ENCODE measurements at places on chromosomes 2 and 18.

GRCh38 chr2:55901322-55901721, 22.3 kb downstream of the EFEMP1 start:
- H3K4me3 ChIP-seq, result no peak overlapping the region
- H3K27me3 ChIP-seq, result no peaks in the 10 kb centered on the region
- H3K27ac ChIP-seq, result no peak overlapping the region
- no peaks in the 10 kb centered on the region for H3K36me3 ChIP-seq

- no peak for DNase-seq
- no peaks in the 10 kb centered on the region for H3K27me3 ChIP-seq
- no peak overlapping the region for H3K4me3 ChIP-seq
- no peaks in the 10 kb centered on the region for H3K36me3 ChIP-seq
- H3K4me1 ChIP-seq, result no peaks in the 10 kb centered on the region
Observed at GRCh38 chr18:77164763-77165485, 32.3 kb upstream of the MBP start.

DNA sequence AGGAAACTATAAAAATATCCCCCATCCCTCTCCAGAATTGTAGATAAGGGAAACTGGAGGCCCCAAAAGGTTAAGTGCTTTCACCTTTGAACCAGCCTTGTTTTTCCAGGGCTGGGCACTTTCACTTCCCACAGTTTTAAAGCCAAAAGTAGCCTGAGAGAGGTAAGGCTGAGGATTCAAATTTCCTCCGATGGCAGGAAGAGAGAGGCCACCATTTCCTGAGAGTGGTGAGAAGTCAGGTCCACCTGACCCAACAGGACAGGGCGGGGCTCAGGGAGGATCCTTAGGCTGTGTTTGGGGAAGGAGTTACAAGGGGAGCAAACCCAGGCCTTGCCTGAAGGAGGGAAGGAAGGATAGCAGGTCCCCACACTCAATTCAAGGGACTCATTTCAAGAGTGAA, 4.7 kb upstream of the TEX261 start:
- DNase-seq, result no peak
- no peak overlapping the region for H3K27ac ChIP-seq
- no peaks in the 10 kb centered on the region for H3K27me3 ChIP-seq
- H3K36me3 ChIP-seq, result no peaks in the 10 kb centered on the region
- H3K4me1 ChIP-seq, result peaks cover 4% of the 10 kb centered on the region

- no peak overlapping the region for H3K27ac ChIP-seq
- no peaks in the 10 kb centered on the region for H3K36me3 ChIP-seq
- no peaks in the 10 kb centered on the region for H3K27me3 ChIP-seq
Observed at GRCh38 chr2:157746234-157746950, 117.7 kb upstream of the ACVR1C start.

DNA sequence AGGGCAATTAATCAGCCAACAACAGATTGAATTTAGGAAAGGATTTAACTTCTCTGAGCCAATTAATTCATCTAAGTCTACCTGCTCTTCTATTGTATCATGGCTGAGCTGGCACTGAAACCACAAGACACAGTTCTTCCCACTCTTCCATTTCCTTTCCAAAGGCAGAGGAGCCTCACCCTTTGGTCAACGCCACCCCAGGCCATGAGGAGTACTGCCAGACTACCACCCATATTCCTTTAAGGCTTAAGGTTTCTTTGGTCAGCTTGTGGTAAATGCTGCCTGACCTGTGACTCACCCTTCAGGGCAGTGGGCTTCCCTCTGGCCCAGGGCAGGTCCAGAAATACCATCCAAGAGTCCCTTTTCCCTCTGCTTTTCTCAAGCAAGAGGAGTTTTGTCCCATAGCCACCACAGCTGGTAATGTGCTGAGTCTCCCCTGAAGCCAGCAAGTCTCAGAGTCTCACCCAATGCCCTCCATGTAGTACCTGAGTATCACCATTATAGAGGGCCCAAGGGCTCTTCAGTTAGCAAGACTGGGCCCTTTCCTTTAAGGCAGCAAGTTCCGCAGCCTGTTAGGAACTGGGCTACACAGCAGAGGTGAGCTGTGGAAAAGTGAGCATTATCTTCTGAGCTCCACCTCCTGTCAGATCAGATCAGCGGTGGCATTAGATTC, 900.5 kb upstream of the CRIM1 start:
- no peaks in the 10 kb centered on the region for H3K36me3 ChIP-seq
- H3K4me3 ChIP-seq, result no peak overlapping the region
- no peaks in the 10 kb centered on the region for H3K27me3 ChIP-seq
- no peaks in the 10 kb centered on the region for H3K4me1 ChIP-seq
- no peak for DNase-seq
- H3K27ac ChIP-seq, result no peak overlapping the region

- no peaks in the 10 kb centered on the region for H3K36me3 ChIP-seq
- no peak overlapping the region for H3K4me3 ChIP-seq
- H3K27me3 ChIP-seq, result no peaks in the 10 kb centered on the region
Observed at GRCh38 chr2:101581675-101582299, 106.9 kb upstream of the RFX8 start.

- H3K4me3 ChIP-seq, result no peak overlapping the region
- H3K27ac ChIP-seq, result no peak overlapping the region
- DNase-seq, result no peak
- H3K4me1 ChIP-seq, result no peaks in the 10 kb centered on the region
- no peaks in the 10 kb centered on the region for H3K27me3 ChIP-seq
Observed at GRCh38 chr2:234212534-234212933, 162.0 kb downstream of the SPP2 start.

- DNase-seq, result no peak
- no peaks in the 10 kb centered on the region for H3K27me3 ChIP-seq
- H3K36me3 ChIP-seq, result no peaks in the 10 kb centered on the region
- H3K27ac ChIP-seq, result no peak overlapping the region
- no peak overlapping the region for H3K4me3 ChIP-seq
Observed at GRCh38 chr2:880201-880970, 70.3 kb upstream of the SNTG2 start.

DNA sequence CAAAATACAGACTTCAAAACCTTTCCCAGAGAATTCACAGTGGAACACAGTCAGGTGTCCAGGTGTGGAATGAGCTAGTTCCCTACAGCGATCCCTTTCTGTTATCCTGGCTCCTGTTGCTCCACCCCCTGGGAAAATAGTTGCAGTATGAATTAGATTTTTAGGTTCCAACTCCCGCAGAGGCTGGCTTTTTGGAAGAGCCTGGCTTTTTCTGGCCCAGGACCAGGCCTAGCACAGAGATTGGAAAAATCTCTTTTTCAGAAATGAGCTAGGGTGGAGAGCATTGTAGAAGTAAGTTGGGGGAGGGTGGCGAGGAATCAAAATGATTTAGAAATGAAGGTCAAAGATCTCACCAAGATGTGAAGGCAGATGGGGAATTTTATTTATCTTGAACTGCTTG, 27.1 kb downstream of the COL5A2 start:
- no peak overlapping the region for H3K27ac ChIP-seq
- H3K27me3 ChIP-seq, result no peaks in the 10 kb centered on the region
- no peaks in the 10 kb centered on the region for H3K36me3 ChIP-seq
- peak; percentile 39 for DNase-seq
- H3K4me1 ChIP-seq, result peaks cover 8% of the 10 kb centered on the region

DNA sequence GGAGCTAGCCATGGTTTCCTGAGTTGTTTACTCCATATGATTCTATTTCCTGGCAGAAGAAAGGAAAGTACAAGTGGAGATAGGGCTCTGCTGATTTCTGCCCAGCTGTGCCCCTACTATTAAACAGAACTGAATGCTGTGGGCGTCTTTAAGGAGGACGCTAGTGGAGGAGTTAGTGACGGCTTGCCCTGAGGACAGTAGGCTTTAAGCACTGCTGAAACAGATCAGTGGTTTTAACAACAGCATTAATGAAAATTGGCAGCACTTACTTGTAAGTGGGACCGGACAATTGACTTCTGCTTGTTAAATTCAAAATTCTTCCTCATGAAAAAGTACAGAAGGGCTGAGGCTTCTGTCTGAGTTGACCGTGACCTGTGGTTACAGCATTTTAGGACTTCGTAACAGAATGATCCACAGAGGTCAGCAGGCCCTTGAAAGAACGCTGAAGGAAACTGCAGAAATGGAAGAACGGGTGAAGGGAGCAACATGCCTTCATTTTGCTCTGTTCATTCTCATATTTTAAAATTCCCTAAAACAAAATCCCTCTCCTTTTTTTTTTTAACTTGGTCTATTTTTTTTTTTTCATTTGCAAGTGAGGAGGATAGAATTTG, 80.6 kb upstream of the CCDC195 start:
- H3K4me3 ChIP-seq, result no peak overlapping the region
- DNase-seq, result no peak
- no peak overlapping the region for H3K27ac ChIP-seq
- peaks cover 2% of the 10 kb centered on the region for H3K4me1 ChIP-seq

DNA sequence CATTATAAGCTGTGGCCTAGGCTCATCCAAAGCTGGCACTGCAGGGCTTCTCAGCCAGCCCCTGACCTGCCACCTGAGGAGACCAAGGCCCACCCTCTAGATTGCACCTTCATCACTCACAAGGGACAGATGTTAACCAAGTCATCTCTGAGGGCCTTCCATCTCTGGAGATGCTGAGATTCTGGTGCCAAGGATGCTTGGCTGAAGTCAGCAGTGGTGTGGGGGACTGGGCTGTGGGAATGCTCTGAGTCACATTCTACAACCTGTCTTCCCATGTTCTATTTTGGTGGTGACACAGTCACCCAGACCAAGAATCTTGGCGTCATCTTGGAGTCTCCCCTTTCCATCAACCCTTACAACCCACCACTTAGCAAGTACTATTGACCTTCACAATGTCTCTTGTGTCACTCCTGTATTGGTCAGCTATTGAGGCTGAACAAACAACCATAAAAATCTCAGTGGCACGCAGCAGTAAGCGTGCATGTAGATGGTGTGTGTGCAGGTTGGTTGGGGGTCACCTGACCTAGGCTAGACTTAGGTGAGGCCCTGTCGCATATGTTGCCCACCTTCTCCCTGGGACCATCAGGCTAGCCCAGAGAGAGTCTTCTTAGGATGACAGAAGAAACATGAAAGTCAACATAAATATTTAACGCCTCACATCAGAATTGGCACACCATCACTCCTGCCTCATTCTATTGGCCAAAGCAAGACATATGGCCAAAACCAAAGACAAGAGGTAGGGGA, 135.0 kb downstream of the SMAD7 start:
- no peak overlapping the region for H3K4me3 ChIP-seq
- no peak overlapping the region for H3K27ac ChIP-seq
- H3K36me3 ChIP-seq, result no peaks in the 10 kb centered on the region
- no peak for DNase-seq
- no peaks in the 10 kb centered on the region for H3K27me3 ChIP-seq

GRCh38 chr2:189348369-189348768, 92.9 kb upstream of the WDR75 start:
- H3K4me3 ChIP-seq, result no peak overlapping the region
- peaks cover 5% of the 10 kb centered on the region for H3K4me1 ChIP-seq
- no peak for DNase-seq
- no peaks in the 10 kb centered on the region for H3K36me3 ChIP-seq

- no peaks in the 10 kb centered on the region for H3K36me3 ChIP-seq
- no peaks in the 10 kb centered on the region for H3K27me3 ChIP-seq
- H3K4me3 ChIP-seq, result no peak overlapping the region
- DNase-seq, result no peak
- no peak overlapping the region for H3K27ac ChIP-seq
Observed at GRCh38 chr2:146624430-146625160, 1220.2 kb upstream of the ACVR2A start.

DNA sequence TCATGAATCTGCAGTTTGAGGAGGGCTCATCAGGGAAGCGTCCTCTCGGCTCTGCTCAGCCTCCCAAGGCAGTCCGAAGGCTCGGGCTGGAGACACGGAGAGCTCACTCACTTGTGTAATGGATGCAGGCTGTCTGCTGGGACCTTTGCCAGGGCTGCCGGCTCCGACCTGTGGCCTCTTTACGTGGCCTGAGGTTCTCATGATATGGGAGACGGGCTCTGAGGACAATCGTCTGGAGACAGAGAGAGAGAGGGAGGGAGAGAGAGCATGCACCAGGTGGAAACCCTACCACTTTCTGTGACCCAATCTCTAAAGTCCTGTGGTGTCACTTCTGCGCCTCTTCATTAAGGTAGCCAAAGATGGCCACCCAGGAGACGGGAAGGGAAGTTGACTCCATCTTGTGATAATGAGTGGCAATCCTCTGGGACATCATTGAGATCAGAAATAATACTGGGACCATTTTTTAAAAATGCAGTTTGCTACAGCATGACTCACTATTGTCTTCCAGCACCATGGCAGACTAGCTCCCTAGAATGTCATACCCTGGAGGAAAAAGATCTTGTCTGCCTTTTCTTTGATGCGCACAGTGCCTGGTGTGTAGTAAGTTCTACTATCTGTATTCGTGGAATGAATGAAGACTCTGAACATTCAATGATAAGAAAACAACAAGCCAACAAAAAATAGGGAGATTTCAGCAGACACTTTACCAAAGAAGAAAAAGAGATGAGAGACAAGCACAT, 60.2 kb downstream of the CD8B2 start:
- no peak for DNase-seq
- H3K36me3 ChIP-seq, result no peaks in the 10 kb centered on the region
- no peak overlapping the region for H3K4me3 ChIP-seq
- no peaks in the 10 kb centered on the region for H3K27me3 ChIP-seq

DNA sequence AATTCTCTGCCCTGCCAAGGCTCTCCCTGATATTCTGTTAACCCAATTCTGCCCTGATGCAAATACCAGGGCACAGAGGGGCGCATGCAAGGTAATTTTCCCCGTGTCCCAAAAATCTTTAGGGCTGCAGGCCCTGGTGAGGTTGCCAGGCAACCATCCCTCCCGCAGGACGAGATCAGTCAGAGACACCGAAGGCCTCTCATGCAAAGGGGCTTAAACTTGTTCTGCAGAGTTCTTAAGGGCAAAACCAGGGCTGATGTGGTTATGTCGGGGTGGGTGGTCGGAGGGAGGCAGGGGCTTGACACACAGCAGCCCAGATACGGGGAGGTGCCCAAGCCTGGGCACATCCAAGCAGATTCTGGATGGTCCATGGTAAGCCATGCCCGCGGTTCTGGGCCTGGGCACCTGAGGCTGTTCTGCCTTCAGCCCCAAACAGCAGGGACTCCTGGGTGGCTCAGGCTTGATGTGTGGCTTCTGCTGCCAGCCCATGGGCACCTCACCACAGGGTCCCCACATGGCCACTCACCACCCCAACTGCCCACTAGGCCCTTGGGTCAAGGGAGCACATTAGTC, 27.2 kb downstream of the STEAP3 start:
- no peaks in the 10 kb centered on the region for H3K27me3 ChIP-seq
- no peaks in the 10 kb centered on the region for H3K36me3 ChIP-seq
- H3K4me1 ChIP-seq, result peaks cover 1% of the 10 kb centered on the region
- no peak for DNase-seq
- H3K27ac ChIP-seq, result no peak overlapping the region

DNA sequence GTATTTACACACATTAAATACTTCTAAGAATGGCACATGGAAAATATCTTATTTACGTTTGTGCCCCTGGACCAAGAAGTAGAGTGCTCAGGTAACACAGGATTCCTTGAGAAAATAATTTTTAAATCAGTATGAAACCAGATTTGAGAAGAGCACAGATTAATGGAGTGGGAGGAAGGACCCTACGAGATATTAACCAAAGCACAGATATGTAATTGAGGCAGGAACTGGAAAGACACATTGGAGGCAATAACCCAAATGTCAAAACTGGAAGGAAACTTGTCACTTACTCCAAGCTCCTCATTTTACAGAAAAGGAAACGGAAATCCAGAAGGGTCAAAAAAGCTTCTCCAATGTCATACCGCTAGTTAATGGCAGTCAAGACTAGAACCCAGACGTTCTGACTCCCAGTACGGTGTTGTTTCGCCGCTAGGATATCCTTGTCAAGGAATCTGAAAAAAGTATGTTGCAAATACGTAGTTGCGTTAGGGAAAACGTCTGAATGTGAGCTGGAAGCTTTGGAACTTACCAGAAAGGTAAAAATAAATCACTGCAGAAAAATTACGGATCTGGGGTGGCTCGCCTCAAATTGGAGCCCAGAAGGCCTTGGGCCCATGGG, 634 bp downstream of the MTIF2 start:
- peak overlapping the region; percentile 66 for H3K27ac ChIP-seq
- no peaks in the 10 kb centered on the region for H3K27me3 ChIP-seq
- H3K36me3 ChIP-seq, result no peaks in the 10 kb centered on the region
- peaks cover 2% of the 10 kb centered on the region for H3K4me1 ChIP-seq
